HCT116 (cell line): ENCODE measurements at places on chromosomes 16 and 17. TPM values are rescaled to one million over a fixed set of nuclear protein-coding genes. Genes with fewer than 3 reads are reported as not detected.
A peak's percentile ranks its signal among the peaks of the same experiment; 100 is the strongest.

DNA sequence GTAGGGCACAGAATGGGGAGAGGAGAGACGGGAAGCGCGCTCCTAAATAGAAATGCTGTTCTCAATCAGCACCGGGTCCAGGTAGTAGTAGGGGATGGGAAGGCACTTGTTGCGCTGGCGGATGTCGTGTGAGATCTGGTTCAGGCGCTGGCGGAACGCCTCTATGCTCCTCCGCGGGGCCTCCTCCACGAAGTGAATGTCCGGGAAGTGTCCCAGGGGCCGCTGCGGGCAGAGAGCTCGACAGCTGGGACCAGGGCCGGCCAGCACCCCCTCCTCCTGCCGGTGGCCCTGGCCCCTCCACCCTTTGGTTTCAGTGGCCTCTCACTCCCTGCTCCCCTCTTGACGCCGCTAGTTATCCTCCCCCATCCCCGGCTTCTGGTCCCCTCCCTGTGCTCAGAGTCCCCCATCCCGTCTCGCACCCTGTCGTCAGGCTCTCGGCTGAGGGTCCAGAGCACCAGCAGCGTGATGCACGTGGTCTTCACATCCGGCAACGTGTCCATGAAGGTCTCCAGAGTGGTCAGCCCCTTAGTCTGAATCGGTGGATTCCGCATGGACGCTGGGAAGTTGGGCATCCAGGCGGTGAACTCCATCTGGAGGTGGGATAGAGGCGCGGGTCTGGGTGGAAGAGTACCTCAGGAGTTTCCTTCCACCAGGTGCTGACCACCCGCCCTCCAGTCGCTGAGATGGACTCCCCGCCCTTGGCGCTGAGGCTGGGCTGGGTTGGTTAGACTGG lies 14.6 kb downstream of the ALOX12B start:
- DNase-seq, result no peak

The OR2C1 gene
- total RNA-seq, result not detected

- no peak for DNase-seq
These were observed 1509.2 kb downstream of the CDH11 start for GRCh38 chr16:63612462-63613227.

DNA sequence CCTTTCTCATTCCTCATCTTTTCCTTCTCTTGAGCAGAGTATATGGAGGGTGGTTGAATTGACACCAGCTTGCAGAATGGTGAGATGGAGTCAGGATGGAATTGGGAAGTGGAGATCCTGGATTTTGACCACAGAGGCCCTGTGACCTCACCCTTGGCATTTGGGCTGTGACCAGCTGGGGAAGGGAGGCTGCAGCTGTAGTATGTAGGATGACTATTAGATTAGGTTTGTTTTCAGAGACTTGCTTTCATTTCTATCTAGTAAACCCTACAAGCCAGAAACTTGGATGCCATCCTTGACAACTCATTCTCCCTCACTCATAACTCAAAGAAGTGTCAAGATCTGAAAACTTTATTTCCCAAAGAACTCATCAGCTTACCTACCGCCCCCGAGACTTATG lies 5.9 kb downstream of the GNGT2 start:
- DNase-seq, result no peak

The CCL1 gene
- total RNA-seq, result not detected

- peak; percentile 22 for DNase-seq
These were observed 11.2 kb downstream of the TFAP4 start for GRCh38 chr16:4261557-4262172.

GRCh38 chr17:75843577-75844529 lies at the start of gene UNC13D:
UNC13D (minus strand) TSS chr17:75844404; CDS start chr17:75844337, 67 bp downstream.
- no peak for DNase-seq

The ZNF18 gene
- 6.2 TPM for total RNA-seq

DNA sequence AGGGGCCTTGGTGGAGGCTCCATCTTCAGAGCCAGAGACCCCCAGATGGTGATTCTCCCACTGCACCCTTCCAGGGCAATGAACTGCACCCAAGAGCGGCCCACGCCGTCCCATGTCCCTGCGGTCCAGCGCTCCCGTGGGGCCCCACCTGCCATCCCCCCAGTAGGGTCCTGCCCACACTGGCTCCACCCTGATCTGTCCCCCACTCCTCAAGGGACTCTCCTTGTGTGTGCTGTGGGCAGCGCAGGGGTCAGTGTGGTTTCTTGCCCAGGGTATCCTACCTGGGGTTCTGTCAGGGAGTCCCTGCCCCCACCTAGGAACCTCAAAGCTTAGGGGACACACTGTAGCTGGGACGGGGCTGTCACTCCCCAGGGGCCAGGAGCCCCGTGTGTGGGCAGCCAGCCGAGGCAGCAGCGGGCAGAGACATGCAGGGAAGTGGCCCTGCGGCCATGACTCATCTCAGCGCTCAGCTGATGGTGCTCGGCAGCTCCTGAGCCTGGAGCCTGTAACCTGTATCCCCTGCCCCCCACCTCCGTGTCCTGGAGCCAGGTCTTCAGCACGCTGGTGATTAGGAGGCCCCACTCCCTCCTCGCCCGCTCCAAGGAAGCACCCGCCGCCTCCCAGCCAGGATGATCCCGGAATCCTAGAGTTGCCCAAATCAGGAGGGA lies 35.7 kb upstream of the SSTR5 start:
- no peak for DNase-seq

- DNase-seq, result peak; percentile 27
These were observed 60.5 kb downstream of the CREBBP start for GRCh38 chr16:3819746-3820724.
